ENCODE measurements at places on chromosomes 2 and 18.

DNA sequence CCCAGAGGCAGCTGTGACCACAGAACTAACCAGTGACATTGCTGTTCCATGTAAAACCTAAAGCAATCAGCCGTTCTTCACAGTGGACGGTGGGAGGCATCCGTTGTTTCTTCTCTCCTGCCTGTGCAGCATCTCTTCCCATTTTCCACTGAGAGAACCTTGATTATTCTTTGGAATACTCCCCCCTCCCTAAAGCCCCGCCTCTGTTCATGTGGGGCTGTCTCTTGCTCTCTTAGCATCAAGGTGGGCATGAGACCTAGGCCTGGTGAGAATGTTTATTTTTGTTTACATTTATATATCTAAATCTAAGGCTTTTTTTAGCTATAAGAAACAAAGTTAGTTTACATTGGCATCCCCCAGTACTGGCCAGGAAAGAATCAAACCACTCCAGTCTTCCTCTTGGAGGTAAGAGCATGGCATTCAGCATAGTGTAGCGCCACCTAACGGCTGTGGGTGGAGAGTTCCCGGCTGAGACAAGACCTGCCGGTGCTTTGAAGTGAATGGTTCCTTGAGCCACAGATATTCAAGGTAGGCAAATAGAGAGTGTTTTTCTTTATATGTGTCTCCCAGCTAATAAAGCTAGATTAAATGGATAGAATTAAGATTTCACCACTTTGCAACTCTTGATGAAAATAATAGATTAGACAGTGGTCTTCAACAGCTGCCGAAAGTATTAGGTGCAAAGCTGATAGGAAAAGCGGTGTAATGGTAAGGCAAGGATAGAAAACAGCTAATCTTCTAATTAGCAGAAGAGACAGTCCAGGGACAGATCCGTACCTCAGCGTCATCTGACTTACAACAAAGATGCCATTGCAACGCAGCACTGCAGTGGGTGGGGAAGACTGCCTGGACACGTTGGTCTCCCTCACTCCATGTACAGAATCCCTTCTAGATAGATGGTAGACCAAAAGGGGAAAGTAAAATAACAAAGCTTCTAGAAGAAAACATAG, 219.6 kb upstream of the RAB12 start:
- peak; percentile 48 for DNase-seq

DNA sequence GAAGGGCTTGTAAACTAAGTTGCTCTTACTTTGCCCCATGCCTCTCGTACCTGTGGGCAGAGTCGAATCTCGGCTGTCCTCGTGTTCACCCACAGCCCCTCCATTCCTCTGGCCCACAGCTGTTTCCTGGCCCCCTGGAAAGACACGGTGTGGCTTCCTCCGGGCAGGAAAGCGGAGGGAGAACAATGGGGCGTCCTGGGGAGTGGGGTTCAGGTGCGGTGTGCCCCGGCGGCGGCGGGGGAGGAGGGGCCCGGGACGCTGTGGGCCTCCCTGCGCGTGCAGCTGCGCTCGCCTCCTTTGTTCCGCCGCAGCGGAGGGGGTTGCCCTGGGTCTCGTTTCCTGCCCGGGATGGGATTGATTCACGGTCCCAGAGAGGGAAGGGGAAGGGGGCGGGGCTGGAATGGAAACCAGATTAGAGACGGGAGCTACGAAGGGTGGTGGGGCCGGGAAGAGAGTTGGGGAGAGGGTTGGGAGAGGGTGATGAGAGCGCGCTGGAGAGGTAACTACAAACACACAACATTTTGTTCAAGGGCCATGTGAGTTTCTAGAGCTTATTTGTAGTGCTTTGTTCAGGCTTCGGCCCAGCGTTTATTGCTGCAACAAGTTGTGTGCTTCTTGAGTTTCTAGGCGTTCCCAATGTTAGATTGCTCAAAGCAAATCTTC, 796 bp downstream of the MYO1B start:
- no peak for DNase-seq

DNA sequence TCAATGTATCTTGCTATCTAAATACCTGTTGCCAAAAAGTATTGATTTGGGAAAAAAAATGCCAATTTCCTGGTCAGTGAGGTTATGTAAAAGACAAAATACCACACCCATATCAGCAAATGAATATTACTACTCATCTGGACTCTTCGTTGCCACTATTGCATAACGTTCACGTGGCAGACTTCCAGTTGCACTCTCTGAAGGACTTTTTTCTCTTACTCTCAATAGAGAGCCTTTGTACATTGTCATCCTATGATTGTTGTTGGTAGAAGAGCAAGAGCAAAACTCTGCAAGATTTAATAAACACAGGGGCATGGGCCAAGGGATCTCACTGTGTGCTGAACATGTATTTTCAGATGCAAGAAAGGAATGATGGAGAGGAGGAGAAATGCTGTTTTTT, 689.8 kb downstream of the MBD2 start:
- DNase-seq, result no peak

- DNase-seq, result no peak
Measured at GRCh38 chr2:31992025-31992579, 18.7 kb downstream of the MEMO1 start.

GRCh38 chr2:96074156-96074555, 39.4 kb upstream of the GPAT2 start:
- no peak for DNase-seq

DNA sequence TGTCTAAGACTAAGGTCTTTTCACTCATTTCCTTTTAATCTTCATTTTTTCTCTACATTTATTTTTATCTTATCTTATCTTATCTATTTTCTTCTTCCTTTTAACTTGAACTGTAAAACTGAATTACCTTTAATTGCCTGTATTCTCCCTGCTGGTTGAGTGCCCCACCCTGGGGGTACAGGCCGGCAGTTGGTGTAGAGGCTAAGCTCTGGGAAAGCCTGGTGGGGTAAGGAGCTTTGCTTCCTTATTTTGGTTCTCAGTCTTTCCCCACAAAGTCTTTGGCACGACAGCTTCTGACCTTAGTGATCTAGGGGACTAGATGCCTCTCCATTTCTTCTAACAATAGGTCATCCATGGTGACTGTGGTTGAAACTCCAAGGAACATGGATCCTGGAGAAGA, 26.8 kb upstream of the HAAO start:
- no peak for DNase-seq

DNA sequence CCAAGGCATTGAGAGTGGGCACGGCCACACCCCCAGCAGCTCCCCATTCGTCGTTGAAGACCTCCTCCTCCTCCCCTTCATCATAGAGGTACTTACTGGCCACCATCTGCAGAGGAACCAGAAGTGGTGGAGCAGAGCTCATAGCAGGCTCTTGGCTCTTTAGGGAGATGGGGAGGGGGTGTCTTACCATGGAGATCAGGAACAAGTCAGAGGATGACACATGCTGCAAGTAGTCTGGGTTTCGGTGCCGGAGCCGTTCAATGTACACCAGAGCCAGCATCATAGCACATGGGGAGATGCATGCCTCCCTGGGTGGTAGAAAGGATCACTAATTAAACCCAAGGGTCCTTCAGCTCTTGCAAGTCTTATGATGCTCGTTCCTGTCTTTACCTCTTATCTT, 1.9 kb downstream of the CNPPD1 start:
- no peak for DNase-seq

- no peak for DNase-seq
Measured at GRCh38 chr2:152559008-152559407, 158.3 kb downstream of the PRPF40A start.

GRCh38 chr2:133459590-133459989, 108.7 kb downstream of the NCKAP5 start:
- DNase-seq, result no peak

DNA sequence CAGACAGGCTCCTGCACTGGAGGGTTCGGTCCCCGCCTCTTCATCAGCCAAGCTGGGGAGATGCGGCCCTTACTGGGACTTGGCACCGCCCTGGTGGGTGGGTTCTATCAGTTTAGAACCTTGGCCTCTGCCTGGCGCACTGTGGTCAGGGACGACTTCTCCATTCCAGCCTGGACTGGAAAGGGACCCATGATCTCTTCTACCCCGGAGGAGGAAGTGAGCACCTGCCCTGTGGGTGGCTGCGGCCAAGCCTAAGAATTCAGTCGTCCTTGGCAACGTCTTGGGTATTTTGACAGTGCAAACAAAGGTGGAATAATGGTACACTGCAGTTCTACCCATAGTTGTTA, 106.9 kb upstream of the CD302 start:
- DNase-seq, result no peak
